Activated CD8-positive, alpha-beta memory T cell treated with anti-CD3 and anti-CD28 coated beads, Interleukin-2, amount 50 U/mL, for 4 hours (primary cell): ENCODE measurements at places on chromosomes 7 and 10.
A peak's percentile ranks its signal among the peaks of the same experiment; 100 is the strongest.

- DNase-seq = no peak
These were observed 1.1 kb upstream of the CAMK2B start for GRCh38 chr7:44326261-44327125.

GRCh38 chr7:148590471-148590870 is at the start of gene C7orf33:
TSS of gene C7orf33 (plus strand) at chr7:148590766. CDS start at chr7:148590926, 160 bp downstream.
- no peak for DNase-seq

DNA sequence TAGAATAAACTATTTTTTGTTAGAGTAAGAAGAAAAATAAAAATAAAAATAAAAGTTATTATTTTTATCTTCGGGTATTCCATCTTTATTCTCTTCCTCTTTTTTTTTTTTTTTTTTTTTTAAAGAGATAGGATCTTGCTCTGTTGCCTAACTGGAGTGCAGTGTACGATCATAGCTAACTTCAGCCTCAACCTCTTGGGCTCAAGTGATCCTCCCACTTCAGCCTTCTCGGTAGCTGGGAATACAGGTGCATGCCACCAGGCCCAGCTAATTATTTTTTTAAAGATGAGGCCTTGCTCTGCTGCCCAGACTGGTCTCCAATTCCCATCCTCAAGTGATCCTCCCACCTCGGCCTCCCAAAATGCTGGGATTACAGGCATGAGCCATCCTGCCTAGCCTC is 15.4 kb downstream of the STAM start:
- no peak for DNase-seq

GRCh38 chr10:61845196-61845949 is 56.1 kb upstream of the ARID5B start:
- DNase-seq = no peak

GRCh38 chr7:150842716-150843115 is 9.6 kb upstream of the AOC1 start:
- no peak for DNase-seq

DNA sequence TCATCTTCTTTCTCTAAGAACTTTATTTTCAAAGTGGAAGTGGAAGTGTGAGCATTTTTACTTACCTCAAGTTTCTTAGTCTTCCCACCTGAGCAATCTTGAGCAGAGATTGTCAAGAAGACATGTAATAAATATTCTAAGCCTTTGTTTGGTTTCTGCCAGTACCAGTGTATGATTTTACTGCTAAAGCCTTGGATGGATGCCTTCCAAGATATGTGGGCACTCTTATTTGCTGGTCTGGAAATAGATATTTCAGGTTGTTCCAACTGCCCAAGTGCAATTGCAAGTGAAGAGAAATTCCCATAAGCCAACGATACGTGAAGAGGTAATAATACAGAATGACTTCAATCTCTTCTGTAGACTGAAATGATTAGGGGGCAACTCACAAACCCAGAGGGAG is 18.2 kb upstream of the TARP start:
- DNase-seq = no peak

- DNase-seq = peak; percentile 50
These were observed at the start of gene TMEM140 for GRCh38 chr7:135147899-135148721. TSS of gene TMEM140 (plus strand) at chr7:135148072. CDS start at chr7:135164442, 16,370 bp downstream.

DNA sequence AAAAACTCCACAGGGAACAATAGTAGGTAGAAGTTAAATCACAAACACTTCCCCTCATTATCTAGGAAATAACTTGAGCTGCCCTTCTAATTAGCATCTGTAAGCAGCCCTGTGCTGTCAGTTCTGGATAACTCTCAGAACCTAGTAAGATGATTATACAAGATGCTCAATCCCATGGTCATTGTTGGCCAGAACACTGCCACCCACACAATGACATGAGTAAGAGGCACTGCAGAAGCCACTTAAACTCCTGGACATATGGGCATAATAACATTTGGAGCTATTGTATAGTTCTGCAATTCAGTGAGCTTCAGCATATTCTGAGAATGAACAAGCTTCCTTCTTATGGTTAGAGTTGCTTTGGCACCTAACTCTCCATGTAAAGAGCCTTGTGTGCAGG is 153.8 kb downstream of the PLPP4 start:
- no peak for DNase-seq

- DNase-seq = no peak
These were observed 214.3 kb downstream of the FANK1 start for GRCh38 chr10:126110489-126111180.

- DNase-seq = no peak
These were observed 212.6 kb downstream of the CACNA2D1 start for GRCh38 chr7:82230811-82231581.

DNA sequence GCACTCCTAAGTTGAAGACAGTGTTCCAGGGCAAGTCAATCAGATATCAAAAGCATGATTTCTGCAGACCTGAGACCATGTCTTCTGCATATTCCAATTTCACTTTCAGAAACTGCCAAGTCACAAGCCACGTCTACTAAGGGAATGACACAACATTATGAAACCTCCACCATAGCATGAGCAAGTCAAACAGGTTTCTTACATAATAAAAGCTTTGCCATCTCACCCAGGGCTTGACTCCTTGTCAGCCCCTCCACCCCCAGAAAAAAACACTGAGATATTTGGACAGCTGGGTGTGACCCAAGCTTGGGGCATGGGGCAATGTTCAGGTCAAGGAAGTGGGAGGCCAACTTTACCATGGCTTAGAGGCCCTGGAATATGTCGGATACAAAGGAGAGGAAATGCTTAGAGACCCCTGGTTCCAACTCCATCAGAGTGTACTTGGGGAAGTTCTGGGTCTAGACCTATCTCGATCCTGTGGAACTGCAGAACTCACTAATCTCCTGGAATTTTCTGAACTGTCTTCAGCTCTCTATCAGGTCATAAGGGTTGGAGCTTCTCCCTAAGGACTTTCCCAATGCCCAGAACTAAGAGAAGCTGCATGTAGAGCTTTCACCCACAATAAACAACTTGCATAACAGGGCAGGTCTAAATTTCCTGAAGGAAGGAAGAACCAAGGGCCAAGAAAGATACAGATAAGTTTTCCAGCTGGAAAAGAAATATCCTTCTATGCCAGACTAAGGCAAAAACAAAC is 80.6 kb upstream of the NAMPT start:
- no peak for DNase-seq
